ENCODE measurements at places on chromosomes 2 and 18.

- no peak for DNase-seq
Measured at GRCh38 chr2:200604571-200605255, 18.9 kb downstream of the AOX1 start.

GRCh38 chr2:833180-833579 is 117.5 kb upstream of the SNTG2 start:
- DNase-seq = no peak

GRCh38 chr2:202306034-202306433 is 40.5 kb downstream of the NOP58 start:
- no peak for DNase-seq

DNA sequence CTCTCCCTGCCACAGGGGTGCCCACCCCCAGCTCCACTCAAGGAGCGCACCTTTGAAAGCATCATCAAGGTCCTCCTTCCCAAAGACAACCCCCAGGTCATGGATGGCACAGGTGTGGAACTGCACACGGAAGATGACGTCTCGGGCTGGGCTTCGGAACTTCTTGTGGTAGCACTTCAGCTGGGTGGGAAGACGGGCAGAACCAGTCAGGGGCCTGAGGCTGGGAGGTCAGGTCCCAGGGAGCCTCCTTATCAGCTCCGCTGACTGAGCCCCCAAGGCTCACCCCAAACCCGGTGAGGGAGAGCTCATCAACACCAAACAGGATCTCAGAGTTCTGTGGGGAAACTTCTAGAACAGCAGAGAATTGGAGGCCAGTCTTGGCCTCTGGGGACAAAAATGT is 117.8 kb downstream of the TNS1 start:
- no peak for DNase-seq

DNA sequence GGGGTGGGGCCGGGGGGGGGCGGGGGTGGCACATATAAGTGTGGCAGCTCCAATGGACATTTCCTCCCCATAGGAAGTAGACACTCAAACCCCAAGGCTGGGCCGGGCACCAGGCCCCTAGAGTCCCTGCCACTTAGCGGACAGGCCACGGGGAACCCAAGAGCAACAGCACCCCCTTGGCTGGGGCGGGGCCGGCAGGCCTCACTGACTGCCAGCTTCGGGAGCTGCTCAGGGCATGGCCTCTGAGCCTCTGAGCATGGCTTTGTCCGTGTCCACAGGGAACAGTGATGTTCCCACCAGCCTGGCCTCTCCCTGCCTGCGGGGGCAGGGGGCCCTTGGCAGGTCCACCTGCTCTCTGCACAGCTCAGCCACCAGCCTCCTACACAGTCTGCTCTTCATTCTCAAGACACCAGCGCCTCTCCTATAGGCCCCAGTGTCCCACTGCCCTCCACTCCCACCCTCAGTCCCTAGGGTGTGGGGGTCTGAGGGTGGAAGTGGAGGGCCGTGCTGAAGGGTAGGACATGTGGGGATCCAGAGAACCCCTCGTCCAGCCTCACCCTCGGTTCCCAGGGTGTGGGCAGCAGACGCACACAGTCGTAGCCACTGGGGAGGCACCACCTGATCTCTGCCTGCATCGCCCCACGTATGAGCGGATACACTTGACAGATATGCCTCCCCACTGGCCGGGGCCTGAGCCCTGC is 106.7 kb downstream of the FAM210A start:
- DNase-seq = no peak

DNA sequence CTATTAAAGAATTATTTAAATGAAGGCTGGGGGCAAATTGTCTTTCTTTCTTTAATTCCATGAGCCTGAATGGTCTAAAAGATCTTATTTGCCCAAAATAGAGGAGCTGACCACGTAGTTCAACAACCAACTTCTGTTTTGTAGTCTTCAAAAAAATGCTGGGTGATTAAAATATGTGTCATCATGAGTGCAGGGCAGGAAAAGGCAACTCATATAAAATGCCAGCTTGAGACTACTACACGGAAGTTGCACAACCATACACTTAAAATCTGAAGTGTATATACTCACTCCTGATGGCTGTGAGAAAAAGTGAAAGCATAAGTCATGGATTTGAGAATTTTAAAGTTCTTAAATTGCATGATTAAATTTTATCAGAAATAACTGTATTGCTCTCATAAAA is 210.9 kb downstream of the DYM start:
- no peak for DNase-seq

DNA sequence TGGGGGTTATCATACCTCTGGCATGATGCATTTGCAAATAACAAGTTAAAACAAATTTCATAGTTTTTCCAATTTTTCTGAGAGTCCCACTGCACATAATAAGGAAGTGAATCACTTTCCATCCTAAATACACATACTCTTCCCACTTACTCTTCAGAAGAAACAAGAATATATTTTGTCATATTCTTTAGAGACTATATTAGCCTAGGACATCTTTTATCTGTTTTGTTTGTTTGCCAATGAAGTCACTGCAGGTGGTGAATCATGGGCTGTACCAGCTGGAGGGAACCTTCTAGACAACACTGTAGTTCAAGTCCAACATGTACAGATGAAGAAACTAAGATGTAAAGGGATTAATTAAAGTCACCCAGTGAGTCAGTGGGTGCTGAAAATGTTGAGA is 116.8 kb downstream of the XIRP2 start:
- DNase-seq = no peak

GRCh38 chr18:73118121-73118816 is 250.5 kb upstream of the NETO1 start:
- DNase-seq = no peak

GRCh38 chr2:22126106-22126505 is 1002.3 kb downstream of the TDRD15 start:
- DNase-seq = no peak

- no peak for DNase-seq
Measured at GRCh38 chr18:56285387-56286065, 352.9 kb downstream of the TXNL1 start.

DNA sequence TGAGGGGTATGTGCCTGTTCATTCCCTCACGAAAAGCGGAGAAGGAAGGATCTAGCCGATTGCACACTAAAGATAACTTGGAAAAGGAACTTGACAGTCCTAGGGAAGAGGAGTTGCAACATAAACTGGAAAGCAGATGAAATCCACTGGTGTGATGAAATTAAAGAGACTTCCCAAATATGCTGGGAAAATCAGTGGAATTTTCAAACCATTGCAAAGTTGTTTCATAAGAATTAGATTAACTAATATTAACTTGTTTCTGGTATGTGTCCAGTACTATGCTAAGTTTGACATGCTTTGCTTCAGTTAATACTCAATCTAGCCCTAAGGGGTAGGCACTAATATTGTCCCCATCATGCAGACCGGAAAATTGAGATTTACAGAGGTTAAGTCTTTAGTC is 222.7 kb downstream of the IKZF2 start:
- DNase-seq = no peak

GRCh38 chr2:196783431-196784094 is 15.9 kb downstream of the GTF3C3 start:
- DNase-seq = no peak

- no peak for DNase-seq
Measured at GRCh38 chr2:25250331-25251070, 82.1 kb upstream of the POMC start.

- no peak for DNase-seq
Measured at GRCh38 chr2:212845941-212846340, 305.5 kb downstream of the IKZF2 start.

DNA sequence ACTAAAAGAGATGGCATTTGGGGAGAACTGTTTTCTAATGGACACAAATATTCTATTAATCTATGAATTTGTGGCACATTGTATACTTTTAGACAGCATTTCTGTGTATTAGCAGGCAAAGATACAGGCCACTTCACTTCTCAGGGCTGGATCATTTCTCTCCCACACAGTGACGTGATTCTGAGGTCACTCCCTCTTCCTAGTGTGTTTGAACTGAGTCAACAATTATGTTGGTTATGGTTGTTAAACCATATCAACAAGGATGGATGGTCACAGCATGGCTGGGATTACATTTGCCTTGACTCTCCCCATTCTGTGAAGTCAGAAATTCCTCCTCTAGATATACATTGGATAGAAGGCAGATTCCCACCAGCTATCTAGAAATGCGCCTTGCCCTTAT is 11.6 kb downstream of the NOSTRIN start:
- DNase-seq = no peak

DNA sequence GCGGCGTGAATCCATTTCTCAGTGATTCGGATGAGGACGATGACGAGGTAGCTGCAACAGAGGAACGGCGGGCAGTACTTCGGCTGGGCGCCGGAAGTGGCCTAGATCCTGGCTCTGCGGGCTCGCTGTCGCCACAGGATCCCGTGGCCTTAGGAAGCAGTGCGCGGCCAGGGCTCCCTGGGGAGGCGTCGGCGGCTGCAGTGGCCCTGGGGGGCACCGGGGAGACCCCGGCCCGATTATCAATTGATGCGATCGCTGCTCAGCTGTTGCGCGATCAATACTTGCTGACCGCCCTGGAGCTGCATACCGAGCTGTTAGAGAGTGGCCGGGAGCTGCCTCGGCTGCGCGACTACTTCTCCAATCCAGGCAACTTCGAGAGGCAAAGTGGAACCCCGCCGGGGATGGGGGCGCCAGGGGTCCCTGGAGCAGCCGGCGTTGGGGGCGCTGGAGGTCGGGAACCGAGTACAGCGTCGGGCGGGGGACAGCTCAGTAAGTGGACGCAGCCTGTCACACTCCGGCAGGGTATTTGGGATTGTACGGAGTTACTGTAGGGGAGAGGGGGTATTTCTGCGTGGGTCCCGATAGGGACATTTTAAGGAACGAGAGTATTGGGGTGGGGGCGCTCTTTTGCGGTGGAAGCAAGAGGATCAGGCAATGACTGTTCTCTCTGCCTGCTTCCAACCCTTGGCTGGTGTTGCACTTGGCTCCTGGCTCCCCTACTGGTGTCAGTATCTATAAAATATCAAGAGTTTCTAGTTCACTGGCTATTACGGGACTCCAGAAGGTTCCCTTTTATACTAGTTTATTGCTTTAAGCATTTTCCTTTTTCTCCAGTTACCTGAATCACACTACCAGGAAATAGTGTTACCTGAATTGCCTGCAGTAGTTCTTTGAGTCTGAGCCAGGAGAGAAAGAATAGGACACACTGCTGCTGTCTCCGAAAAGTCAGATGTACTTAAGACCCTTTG is 772 bp downstream of the RELCH start:
- no peak for DNase-seq

GRCh38 chr2:138516030-138516704 is 14.6 kb downstream of the SPOPL start:
- no peak for DNase-seq

- DNase-seq = peak; percentile 21
Measured at GRCh38 chr2:156320486-156321098, 11.9 kb downstream of the NR4A2 start.

- DNase-seq = no peak
Measured at GRCh38 chr2:69223759-69224511, 163.1 kb downstream of the GFPT1 start.

DNA sequence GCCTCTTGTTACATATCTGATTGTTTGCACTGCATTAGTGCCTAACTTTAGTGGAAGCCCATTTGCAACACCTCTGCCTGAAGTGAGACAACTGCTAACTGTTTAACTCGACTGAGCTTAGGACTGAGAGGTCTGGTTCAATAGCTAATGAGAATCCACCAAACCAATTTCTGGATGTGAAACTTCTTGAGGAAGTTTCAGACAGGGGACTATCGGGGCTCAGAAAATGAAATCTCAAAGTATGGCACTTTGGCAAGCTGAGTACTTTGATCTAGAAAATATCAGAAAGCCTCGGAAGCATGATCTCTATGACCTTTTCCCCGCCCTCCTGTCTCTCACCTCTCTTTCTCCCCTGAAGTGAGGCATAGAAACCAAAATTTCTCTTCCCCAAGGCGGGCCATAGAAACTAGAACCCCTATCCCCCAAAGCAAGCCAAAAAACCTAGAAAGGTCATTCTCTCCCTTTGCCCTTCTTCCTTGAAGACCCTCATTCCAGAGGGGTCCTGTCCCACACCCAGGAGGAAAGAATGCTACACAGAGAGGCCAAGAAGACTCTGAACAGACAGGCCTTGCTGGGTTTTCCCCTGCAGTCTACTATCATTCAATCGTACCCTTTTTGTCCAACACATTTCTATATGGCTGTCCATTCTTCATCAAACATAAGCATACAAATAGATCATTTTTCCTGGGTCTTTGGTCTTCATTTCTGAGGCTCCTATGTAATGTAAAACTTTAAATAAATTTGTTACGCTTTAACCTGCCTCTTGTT is 69.6 kb upstream of the CREB1 start:
- DNase-seq = no peak

GRCh38 chr2:110805894-110806452 is 73.6 kb downstream of the ACOXL start:
- no peak for DNase-seq

- no peak for DNase-seq
Measured at GRCh38 chr2:120315367-120316033, 30.4 kb upstream of the INHBB start.

- DNase-seq = no peak
Measured at GRCh38 chr2:212088353-212088752, 450.2 kb downstream of the ERBB4 start.

- peak; percentile 67 for DNase-seq
Measured at GRCh38 chr18:58541789-58542425, 87.0 kb downstream of the ALPK2 start.

- no peak for DNase-seq
Measured at GRCh38 chr18:29512203-29512602, 1335.3 kb upstream of the CDH2 start.

- DNase-seq = no peak
Measured at GRCh38 chr2:154589514-154589913, 109.0 kb upstream of the KCNJ3 start.

DNA sequence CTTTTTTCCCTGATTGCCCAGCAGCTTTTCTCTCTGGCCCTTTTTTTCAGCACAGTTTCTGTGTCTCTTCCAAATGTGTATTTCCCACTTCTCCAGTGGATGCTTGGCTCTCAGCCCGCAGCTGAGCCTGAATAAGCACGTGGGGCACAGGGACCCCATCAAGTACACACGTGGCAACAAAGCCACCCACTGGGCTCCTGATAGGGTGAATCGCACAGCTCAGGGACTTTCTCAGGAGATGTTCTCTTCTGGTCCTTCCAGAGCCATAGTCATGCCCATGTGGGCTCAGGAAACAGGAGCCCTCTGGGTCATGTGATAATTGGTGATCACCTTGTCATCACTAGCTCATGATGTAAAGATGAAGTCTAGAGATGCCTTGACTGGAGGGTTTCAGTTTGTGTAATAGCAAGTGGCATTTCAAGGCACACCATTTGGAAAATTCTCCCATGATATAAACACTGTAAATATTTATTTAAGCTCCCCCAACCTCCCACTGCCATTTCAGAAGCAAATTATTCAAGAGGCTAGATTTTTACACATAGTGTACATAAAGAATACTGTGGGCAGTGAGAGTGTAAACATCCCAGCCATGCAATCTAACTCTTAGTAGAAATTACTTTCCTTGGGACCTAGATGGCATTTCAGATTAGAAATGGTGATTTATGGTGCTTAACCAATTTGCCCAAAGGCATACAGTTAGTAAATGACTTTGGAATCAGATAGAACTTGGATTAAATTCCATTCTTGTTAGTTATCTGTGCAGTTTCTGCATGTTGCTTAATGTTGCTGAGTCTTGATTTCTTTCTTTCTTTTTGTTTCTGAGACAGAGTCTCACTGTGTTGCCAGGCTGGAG is 597.5 kb downstream of the SLC4A3 start:
- DNase-seq = peak; percentile 80
